ENCODE measurements at places on chromosomes 7 and 10.

GRCh38 chr7:93029056-93029455 lies 88.7 kb downstream of the SAMD9 start:
- DNase-seq, result no peak

DNA sequence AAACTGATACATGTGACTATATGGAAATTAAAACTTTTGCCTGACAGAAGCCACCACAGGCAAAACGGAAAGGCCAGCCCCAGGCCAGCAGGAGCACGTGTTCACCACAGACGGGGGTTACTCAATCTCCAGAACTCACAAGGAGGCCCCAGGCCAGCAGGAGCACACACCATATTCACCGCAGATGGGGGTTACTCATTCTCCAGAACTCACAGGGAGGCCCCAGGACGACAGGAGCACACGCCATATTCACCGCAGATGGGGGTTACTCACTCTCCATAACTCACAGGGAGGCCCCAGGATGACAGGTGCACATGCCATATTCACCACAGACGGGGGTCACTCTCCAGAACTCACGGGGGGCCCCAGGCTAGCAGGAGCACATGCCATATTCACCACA lies 61.5 kb downstream of the NKX6-2 start:
- no peak for DNase-seq

GRCh38 chr7:2473496-2474180 lies 2.6 kb downstream of the GRIFIN start:
- DNase-seq, result no peak

- DNase-seq, result no peak
Observed at GRCh38 chr7:50781381-50782293, 1.1 kb downstream of the GRB10 start.

DNA sequence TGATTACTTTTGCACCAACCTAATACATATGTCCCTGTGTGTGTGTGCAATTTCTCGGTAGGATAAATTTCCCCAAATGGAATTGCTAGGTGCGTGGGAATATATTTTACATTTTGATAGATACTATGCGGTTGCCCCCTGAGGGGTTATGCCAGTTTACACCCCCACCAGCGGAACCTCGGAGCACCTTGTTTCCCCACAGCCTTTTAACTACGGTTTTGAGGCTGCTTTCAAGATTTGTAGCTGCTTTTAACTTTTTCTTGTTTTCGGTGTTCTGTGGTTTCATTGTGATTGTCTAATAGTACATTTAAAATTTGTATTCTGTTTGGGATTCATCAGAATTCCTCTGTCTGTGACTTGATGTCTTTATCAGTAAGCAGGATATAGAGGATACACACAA lies 22.0 kb downstream of the PROSER2 start:
- no peak for DNase-seq

DNA sequence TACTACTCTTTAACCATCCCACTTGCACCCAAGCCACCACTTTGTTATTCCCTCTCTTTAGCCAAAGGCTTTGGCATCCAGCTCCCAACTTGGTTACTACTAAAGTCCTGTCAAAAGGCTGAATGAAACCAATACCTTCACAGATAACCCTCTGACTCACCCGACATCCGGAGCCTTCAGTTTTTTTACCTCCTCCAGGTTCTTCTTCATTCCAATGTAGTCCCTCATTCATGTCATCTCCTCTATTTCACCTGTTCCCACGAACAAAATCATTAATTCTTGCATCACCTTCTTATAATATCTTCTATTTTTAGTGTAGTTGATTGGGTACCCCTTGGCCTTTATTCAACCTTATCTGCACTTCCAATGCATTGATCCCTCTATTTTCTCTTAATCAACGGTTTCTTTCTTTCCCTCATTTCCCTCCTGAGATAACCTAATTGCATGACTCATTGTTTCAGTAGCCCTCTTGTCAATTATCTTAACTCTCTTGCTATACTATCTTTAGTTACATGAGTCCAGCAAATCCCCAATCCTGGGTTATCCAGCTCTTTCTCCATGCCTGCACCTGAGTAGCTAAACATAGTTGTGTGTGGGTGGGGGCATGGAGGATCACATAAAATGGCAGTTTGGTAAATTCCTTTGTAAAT lies 87.2 kb upstream of the COL1A2 start:
- no peak for DNase-seq
